ENCODE measurements at places on chromosomes 7 and 10. TPM values are rescaled to one million over a fixed set of nuclear protein-coding genes. Genes with fewer than 3 reads are reported as not detected.

DNA sequence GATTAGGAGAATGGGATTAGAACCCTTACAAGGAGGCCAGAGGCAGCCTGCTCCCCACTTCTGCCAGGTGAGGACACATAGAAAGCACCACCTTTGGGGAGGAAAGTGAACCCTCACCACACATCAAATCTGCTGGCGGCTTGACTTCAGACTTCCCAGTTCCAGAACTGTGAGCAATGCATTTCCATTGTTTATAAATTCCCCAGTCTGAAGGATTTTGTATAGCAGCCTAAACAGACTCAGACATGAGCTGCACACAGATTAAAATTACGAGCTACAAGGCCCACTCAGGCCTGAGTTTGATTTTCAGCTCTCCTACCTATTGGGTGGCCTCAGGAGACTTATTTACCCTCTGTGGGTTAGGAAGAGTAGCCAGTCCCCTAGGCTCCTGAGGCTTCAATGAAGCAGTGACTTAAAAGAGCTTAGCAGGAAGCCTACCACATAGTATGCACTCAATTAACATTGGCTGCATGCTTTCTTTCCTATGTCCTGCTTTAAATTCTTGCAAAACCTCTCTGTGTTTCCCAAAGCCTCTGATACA, 350.7 kb upstream of the ZMIZ1 start:
- no peak for DNase-seq

DNA sequence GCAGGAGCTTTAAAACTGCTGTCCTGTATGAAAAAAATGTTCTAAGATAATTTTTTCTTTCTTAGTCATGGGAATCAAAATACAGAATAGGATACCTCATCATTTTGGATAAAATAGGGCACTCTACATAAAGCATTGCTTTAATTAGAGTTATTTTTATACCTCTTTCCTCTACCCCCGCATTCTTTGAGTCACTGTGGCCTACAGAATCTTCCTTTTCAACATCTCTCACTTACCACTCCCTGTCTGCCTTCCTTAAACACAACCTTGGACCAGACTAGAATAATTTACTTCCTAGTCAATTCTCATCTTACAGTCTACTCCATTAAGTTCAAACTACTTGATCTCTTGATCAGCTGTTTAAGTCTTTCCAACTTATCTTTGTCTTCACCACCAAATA, 462.3 kb downstream of the PHTF2 start:
- DNase-seq: no peak

GRCh38 chr7:156603011-156603410, 37.6 kb upstream of the RNF32 start:
- DNase-seq: no peak

GRCh38 chr7:111855842-111856227, 293.5 kb upstream of the IMMP2L start:
- DNase-seq: no peak

DNA sequence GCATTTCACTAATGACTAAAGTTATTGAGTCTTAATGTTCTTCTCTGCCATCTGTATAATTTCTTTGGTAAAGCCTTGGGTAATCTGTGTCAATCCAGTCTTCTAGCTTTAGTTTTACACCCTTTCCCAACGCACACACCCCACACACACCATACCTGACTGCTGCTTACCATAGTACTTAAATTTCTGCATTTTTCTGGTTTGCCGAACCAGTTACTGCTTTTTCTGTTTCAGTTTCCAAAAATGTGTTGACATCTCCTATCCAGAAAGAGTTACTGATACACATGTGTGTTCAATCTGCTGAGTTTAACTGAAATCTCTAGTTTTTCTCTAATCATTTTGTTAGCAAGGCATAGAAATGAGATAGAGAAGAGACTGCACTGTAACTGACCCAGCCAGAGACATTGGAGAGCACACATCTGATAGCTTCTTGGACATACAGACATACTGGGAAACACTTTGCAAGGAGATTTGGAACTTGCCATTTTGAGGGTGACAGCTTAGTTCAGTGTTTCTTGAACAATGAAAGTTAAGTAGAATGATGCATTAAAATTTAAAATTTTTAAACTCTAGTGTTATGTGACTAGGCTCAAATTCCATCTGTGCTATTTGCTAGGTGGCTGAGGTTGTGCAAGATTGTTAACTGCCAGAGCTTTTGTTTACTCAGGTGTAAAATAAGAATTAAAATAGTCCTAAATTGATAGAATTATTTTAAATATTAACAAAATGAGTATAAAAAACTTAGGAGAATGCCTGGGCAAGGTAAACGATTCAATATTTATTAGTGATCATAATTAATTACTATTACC, 807.6 kb downstream of the DNAJB9 start:
- no peak for DNase-seq

GRCh38 chr10:105468759-105469158, 827.7 kb downstream of the SORCS3 start:
- no peak for DNase-seq

The ARPC1B gene
- total RNA-seq: 203 TPM
